GM12892 (cell line): ENCODE measurements at places on chromosomes 4 and X.

DNA sequence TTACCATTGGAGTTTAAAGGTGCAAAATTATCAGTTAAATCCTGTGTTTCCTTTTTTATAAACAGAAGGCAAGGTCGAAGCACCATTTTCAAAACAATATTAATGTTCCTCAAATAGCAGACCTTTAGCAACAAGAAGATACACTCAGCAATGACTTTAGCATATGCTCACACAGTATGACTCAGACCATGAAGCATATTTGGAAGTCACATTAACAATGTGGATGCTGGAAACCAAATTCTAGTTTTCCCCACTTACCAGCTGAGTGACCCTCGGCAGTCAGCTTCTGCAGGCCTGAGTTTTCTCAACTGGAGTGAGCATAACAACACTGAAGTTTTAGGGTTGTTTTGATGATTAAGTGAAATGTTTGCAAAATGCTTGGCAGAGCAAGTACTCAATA lies 130.5 kb downstream of the ANK2 start:
- no peak for DNase-seq

DNA sequence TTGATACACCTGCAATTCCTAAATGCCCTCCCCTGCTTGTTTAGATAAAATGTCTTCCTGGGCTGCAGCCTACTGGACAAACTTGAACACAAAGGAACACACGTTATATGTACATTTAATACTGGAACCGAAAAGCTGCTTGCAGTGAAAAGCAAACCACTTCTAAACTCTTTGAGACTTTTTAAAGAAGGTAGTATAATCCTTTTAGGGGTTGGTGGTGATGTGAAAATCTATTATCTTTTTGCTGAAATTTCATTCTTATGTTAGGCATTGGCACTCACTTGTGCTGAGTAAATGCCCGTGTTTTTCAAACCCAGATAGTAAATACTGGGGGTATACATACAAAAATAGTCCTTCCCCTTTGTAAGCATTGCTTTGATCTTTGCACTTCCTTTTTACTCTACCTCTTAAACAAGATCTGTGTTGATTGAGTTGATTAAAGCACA lies 2.2 kb downstream of the NFKB1 start:
- no peak for DNase-seq

DNA sequence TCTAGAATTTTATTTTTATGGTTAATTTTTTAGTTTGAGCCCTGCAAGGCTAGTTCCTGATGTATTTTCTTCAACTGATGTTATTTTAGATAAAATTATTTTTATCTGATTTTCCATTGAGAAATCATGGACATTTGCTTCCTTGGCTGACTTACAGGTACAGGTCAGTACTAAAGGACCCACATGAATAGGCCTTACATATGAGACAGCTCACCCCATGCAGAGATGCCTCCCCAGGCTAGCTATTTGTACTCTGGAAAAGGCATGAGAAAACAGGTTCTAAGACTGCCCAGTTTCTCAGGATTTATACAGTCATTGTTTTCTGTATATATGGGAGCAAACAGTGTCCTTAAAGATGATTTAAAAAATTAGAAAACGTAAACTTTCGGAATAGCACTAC lies 255.5 kb downstream of the BMPR1B start:
- DNase-seq, result no peak

- no peak for DNase-seq
Measured at GRCh38 chr4:71074452-71075299, 81.2 kb downstream of the DCK start.

DNA sequence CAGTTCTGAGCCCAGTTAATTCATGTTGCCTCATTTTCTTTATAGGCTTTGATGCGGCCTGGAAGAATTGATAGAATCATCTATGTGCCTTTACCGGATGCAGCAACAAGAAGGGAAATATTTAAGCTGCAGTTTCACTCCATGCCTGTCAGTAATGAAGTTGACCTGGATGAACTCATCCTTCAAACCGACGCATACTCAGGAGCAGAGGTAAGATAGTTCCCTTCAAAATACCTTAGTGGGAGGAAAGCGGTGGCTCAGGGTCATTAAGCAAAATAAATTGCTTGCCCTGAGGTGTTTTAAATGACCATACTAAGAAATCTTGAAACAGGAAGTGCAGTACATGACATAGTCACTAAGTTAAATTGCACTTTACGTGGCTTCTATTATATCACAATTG lies 140.6 kb upstream of the SPRY1 start:
- DNase-seq, result no peak

GRCh38 chr4:169033660-169034059 lies 23.6 kb upstream of the CBR4 start:
- no peak for DNase-seq

DNA sequence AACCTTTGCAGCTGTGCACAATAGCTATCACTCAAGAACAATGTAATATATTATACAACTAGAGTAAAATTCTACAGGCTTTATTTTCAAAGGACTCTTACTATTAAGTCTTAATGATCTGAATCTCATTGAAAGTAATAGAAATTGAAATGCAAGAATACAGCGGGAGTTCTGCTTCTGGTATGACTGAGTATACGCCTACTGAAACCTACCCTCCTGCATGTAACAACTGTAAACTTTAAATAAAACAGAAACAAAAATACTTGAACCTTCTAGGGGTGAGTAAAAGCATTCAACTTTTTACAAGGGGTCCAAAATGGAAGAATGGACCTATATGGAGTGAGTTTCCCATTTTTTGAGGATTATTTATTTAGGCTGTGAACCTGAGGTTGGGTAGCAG lies 13.5 kb downstream of the DCHS2 start:
- DNase-seq, result no peak

- no peak for DNase-seq
Measured at GRCh38 chr4:55303760-55304165, 42.3 kb upstream of the SRD5A3 start.

DNA sequence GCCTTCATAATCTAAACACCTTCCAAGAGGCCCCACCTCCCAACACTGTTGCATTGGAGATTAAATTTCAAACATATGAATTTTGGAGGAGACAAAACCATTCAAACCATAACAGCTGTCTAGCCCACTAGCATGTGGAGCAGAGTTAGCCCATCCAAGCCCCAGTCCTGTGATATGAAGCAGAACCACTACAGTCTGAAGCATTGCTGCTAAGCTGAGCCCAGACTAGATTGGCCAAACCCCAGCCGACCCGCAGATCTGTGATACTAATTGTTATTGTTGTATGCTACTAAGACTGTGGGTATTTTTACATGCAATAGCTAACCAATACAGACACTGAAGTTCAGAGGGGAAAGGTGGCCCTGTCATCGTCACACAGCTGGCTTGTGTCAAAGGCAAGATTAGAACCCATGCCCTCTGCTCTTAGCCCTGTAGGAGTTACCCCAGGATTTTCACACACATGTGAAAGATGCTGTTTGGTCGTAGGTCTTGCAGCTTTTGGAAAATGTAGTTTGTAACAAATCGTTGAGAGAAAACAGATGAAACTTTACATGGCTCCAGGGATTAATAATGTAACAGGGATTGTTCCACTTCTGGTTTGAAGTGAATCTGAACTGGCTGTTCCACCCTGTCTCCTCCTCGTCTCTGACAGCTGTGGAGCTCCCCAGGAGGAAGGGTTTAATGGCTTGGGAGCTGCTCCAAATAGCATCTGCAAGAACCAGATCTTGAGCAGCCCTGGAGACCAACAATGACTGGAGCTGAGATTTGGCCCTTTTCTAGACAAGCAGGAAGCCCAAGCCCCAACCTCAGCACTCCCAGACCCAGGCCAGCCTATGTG lies 517.5 kb downstream of the MID1IP1 start:
- no peak for DNase-seq

GRCh38 chr4:86558797-86559196 lies 35.3 kb upstream of the PTPN13 start:
- DNase-seq, result no peak

GRCh38 chr4:4260185-4260751 lies 12.2 kb upstream of the TMEM128 start:
- no peak for DNase-seq

- no peak for DNase-seq
Measured at GRCh38 chr4:184347251-184348239, 126.8 kb downstream of the IRF2 start.

- no peak for DNase-seq
Measured at GRCh38 chrX:123215397-123216089, 31.5 kb downstream of the GRIA3 start.

DNA sequence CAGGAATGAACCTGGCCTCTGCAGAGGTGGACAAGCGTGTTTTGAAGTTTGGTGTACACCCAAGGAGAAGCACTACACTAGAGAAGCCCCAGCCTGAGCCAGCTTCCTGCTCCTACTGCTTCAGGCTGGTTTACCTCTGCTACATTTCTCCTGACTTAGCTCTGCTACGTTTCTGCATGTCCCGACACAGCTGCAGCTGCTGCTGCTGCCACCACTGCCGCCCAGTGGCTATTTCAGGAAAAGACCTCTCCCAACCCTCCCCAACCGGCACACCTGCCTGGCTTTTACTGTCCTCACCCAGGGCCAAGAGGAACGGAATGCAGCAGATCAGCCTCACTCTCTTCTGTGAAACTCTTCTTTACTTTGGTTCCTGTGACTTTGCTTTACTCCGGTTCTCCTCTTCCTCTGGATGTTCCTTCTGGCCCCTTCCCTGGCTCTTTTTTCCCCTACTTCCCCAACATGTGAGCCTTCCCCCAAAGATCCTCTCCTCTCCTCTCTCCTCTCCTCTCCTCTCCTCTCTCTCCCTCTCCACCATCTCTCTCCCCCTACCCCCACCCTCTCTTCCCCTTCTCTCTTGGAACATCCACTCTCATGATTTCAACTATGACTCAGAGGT lies 3.1 kb upstream of the P2RY4 start:
- no peak for DNase-seq

DNA sequence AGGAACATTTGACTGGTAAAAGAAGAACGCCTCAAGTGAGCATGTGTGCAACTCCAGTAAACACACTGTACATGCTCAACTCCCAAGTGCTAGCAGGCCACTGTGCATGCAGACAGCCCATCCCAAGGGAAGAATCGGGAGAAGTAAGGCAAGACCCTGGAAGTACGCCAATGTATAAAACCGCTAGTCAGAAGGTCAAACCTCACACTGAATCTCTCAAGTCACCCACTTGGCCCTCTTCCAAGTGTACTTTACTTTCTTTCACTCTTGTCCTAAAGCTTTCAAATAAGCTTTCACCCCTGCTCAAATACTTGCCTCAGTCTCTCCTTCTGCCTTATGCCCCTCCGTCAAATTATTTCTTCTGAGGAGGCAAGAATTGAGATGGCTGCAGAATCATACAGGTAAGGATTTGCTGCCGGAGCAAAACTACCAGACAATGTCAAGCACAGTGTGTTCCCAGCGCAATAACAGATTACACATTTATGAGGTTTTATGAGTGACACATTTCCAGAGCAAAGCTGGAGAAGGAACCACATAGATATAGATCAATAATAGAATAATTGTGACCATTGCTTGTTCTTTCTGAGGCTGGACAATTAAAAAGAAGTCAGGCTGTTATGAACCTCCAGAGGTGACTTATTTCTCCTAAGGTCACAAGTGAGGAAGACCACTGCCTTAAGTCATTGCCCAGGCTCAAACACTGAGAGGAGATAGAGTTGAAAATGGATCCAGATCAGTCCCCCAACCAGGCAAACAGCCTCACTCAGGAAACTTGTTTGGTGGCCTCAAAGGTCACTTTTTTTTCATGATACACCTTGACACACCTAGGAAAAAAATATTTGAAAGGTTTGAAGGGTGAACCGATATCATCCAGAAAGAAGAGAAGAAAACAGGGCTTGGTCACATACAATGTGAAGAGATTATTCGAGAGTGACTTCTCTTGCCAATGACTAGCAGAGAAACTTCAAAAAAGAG lies 26.3 kb downstream of the CXCL1 start:
- no peak for DNase-seq

- no peak for DNase-seq
Measured at GRCh38 chrX:137988470-137988869, 422.5 kb downstream of the ZIC3 start.

DNA sequence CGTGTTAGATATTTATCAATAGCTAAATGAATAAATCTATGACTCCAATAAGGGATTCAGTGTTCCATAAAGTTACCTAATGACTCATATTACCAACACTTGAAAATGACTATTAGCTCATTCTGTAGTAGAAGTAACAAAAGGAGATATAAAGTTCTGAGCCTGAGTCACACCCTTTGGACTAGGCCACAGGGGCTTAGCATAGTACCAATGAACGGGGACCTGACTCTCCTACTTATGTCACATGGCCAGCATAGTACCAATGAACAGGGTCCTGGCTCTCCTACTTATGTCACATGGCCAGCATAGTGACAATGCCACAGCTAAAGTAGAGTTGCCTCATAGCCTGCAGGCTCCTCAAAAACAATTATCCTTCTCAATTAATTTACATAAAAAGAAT lies 43.7 kb downstream of the MAGEB16 start:
- no peak for DNase-seq

DNA sequence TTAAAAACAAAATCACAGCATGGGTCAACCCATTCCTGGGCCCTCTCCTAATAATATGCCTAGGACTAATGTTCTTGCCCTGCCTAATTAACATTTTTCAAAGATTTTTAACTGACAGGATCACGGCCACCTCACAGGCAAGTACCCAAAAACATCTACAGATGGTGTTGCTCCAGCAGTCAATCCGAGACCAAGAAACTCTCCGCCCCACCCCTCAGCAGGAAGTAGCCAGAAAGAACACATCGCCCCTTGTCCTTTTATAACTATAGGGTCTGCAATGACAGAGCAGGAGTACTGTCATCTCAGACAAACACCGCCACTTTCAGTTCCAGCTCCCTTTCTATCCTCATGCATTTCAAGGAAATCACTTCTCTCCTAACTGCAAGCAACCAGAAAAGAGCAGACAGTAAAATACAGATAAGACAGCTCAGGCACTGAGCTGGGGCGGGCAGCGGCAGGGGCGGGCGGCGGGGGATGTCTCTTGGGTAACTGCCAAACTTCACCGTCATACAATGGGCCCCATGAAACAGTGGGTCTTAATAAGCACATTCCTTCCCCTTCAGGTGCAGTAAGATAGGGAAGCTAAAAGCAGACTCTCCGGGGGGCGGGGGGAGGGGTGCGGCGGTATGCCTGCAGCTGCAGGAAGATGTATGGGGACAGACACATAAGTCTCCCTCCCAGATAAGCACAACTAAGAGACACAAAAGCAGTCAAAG lies 67.4 kb downstream of the ZNF182 start:
- DNase-seq, result no peak

- DNase-seq, result no peak
Measured at GRCh38 chr4:156102411-156102810, 148.7 kb upstream of the CTSO start.

DNA sequence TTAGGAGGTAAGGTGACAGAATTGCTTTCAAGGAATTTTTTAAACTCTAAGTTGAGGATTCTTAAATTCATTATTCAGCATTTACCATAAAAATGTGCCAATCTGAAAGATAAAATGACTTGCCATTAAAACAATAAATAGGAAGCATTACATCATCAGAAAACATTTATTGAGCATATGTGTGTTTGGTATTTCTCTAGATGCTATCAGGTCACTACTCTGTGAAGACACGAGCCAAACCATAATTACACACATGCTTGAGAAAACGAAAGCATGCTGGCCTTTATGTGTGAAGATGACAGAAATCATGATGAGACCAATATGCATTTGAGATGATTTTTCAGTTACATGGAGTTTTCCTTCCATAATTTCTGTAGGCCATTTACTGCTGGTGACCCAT lies 12.3 kb upstream of the IL21 start:
- no peak for DNase-seq

- DNase-seq, result no peak
Measured at GRCh38 chr4:153750197-153750817, 9.5 kb downstream of the RNF175 start.
